Suprapubic skin (tissue), 4 donors: ENCODE measurements at places on chromosomes 3 and 15.

DNA sequence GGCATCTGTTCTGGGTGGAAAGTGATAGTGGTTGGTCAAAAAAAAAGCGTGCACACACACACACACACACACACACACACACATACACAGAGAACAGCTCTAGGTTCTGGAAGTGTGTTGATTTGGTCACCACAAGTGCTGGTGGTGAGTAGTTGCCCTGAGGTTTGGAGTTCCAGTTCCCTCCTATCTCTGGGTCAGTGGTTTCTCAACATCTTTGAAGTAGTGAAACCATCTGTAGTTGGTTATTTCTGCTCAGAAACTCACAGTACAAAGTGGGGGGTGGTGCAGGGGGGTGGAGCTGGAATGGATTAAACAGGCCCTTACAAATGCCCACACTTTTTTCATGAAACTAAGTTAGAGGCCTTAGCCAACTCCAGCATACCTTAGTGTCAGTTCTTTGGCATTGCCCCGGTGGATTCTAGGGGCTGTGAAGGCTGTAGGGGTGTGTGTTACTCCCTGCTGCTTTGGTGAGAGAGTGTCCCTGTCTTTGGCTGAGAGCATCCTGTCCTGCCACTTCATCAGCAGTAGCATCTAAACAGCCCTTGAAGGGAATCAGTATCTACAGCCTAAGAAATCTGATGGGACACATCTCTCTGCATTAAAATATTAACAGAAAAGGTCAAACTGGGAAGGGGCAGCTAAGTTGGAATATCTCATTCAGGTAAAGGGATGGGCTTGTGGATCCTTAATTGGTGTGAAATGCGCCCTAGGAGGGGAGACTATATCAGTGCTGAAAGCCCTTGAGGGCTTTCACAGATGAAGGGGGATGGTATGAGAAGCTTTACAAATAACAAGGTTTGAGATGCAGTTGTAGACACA is 20.6 kb downstream of the SMAD3 start:
- DNase-seq, result no peak

DNA sequence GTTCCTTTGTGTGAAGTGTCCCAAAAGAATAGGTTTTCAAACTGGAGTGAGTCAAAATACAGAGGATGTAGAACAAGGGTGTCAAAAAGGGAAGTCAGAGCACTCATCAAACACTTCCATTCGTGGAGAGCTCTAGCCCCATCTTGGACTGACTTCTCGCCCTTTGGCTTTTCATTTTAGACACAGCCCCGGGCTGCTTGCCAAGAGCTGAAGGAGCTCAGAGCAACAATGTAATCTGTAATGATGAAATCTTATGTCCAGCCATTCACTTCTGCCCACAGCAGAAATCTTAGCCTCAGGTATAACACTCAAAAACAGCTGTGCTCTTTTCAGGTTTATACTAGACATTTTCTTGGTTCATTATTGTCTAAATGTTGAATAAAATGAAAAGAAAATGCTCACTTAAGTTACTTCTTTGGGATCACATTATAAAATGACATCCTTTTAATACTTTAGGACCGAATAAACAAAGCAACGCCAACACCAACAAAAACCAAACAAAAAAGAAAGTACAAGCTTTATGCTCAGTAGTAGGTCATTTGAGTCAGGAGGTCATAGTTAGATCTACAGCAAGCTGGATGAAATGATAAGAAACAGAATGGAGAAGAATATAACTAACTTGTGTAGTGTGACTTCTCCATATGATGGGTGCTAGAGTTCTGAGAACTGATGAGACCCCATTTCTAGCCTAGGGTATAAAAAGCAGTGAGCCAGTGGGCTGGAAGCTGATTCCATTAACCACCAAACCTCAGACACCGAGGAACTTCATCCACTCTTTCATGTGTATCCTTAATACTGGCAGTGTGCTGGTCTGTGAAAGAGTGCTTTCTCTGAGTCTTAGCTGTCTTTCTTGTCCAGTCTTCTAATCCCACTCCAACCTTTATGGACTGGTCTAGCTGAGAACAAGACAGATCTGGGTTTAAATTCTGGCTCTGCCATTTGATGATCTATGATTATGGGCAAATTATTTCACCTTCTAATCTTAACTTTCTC is 131.8 kb upstream of the SLC7A14 start:
- DNase-seq, result no peak

GRCh38 chr3:34189133-34189532 is 390.7 kb downstream of the PDCD6IP start:
- DNase-seq, result no peak

GRCh38 chr3:49839193-49839809 is 17.1 kb downstream of the TRAIP start:
- DNase-seq, result peak; percentile 87

DNA sequence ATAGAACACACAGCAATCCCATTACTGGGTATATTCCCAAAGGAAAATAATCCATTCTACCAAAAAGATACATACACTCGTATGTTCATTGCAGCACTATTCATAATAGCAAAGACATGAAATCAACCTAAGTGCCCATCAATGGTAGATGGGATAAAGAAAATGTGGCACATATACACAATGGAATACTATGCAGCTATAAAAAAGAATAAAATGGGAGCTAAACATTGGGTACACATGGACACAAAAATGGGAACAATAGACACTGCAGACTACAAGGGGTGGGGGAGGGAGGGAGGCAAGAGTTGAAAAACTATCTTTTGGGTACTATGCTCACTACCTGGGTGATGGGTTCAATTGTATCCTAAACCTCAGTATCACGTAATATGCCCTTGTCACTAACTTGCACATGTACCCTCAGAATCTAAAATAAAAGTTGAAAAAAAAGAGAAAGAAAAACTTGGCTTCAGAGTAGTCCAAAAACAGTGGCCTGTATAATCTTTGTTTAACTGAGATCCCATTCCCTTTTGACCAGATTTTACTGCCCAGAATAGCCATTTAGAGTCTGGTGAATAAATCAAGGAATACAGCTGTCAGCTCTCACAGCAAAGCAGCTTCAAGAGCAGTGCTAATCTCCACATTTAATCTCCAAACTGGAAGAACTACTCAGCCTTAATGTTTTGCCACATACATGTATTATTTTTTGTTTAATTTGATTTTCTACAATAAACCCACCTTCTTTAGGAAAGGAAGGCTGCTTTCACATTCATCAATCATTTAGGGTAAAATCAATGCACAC is 54.5 kb upstream of the XRN1 start:
- DNase-seq, result no peak

DNA sequence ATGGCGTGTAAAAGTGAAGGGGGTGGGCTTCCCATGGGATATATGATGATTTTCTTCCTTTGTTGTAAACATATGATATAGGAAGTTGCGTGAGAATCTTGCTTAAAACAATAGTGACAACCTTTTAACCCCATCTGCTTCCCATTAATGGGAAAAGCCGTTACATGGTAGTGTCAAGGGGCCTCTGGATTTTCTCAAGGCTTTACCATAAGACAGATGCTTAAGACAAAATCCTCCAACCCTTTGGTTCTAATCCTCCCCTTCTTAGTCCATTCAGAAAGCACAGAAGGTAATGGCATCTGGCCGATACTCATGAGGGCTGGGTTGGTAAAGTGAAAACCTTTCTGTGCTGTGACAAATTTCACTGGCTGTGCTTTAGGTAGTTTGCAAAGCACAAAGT is 25.0 kb downstream of the DPH3 start:
- no peak for DNase-seq

DNA sequence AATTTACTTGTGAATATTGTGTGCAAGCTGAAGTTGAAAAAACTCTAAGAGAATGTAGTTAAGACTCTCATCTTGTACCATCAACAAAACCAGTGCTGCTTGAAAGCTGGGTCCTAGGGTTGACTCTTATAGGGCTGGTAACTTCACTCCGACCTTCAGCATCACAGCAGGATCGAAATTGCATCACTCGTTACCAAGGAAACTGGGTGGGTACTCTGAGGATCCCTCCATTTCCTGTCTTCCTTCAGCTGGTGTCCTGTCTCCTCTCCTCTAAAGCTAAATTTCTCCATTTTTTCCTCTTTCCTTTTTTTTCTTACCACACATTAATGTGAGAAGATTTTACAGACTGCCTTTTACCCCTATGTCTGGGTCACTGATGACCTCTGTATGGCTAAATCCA is 3.0 kb upstream of the APH1B start:
- no peak for DNase-seq

DNA sequence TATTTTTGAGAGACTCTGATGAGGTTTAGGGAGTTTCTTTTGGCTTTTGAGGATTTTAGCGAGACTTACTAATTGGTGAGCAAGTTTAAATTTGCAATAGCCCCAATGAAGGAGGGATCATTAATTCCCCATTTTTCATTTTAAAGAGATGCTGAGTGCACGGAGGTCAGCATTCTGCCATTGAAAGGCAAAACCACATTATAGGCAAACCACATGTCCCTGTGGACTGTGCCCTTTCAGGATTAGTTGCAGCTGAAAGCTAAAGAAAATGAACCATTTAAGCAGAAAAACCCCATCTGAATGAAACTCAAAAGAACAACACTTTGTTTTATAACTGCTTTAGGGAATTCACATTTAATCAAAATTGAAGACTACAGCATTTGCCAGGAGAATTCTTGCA is 246.5 kb downstream of the PDZRN3 start:
- no peak for DNase-seq

GRCh38 chr15:52733696-52734255 is 54.6 kb upstream of the ATOSA start:
- DNase-seq, result no peak

- DNase-seq, result no peak
Measured at GRCh38 chr3:116994351-116994879, 284.8 kb downstream of the TUSC7 start.

GRCh38 chr3:152938974-152939636 is 104.2 kb downstream of the P2RY1 start:
- no peak for DNase-seq

GRCh38 chr3:114585687-114586086 is 291.9 kb downstream of the TIGIT start:
- no peak for DNase-seq

DNA sequence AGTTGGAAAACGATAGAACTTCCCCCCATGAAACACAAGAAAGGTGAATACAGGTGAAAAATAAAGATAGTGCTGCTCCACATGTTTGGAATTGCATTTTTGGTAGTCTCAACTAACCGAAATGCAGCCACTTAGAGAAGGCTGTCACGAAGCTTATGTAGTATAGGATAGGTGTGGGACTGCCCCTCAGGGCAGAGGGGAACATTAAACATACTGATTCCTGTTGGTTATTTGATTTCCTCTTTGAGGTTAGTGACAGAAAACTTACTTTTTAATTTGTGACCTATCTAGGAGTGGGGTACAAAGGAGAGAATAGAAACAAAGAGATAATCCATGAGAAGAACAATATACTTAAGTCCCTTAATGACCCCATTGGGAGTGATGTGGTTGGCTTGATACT is 85.8 kb upstream of the SATB1 start:
- no peak for DNase-seq

- DNase-seq, result no peak
Measured at GRCh38 chr15:66078196-66078928, 175.2 kb downstream of the MEGF11 start.

GRCh38 chr3:141557961-141558706 is 71.3 kb downstream of the RASA2 start:
- no peak for DNase-seq

DNA sequence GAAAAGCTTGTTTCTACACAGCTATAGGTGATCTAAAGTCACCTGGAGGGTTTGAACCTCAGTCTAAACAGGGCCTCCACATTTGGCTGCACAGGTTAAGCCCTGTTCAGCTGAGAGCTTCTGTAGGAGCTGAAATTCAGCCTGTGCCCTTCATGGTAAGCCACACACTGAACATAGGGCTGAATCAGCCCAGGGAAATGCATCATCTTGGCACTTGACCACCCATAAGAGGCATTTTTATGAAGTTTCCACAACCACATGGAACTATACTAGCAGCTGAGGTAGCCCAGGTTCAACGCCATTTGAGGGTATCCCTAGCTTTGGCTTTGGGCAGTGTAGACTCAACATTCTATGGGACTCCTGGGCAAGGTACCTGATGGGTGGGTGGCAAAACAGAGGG is 126.8 kb downstream of the FAM174B start:
- DNase-seq, result no peak

- no peak for DNase-seq
Measured at GRCh38 chr3:78177780-78178179, 1137.9 kb downstream of the ROBO2 start.

- DNase-seq, result no peak
Measured at GRCh38 chr15:28289694-28290463, 32.1 kb downstream of the HERC2 start.

DNA sequence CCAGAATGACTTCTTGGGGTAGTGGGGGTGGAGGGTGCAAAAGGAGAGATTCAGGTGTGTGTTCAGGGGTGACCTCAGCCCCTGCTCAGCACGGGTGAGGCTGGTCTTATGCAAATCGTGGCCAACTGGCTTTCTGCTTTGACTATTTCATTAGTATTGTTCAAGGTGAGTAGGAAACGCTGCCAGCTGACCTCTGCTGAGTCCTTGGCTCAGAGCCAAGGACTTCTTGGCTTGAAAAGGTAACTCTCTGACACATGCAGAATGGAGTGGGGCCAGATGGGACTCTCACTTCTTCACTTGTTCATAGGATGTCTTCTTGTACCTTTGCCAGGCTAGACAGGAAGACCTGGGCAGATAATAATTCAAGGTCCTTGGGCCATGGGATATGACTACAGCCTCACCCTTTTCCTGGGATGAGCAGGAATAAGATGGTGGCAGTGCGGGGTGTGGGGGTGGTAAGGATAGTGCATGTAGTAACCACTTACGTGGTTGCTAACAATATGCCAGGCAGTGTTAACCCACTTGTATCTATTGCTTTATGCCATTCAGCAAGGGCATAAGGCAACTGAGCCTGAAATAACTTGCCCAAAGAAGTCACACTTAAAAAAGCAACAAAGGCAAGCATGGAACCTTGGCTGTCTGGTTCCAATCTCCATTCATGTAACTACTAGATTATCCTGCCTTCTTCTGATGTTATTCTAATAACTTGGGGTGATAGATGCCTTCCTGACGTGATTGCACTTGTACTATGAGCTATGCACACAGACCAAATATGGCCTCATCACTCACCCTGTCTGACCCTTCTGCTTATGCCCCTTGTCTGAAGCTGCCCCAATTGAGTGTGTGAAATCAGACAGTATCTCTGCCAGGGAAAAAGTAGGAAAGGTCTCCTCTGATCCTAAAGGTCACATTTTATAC is 193.1 kb downstream of the NR1D2 start:
- no peak for DNase-seq

- no peak for DNase-seq
Measured at GRCh38 chr15:78083687-78084448, 6.4 kb upstream of the TBC1D2B start.

GRCh38 chr3:46127503-46127902 is 80.6 kb downstream of the CCR1 start:
- no peak for DNase-seq

GRCh38 chr3:43893727-43894126 is 203.0 kb downstream of the ABHD5 start:
- DNase-seq, result no peak
